Suppressor macrophage (primary cell): ENCODE measurements at places on chromosomes 13 and 19.
A peak's percentile ranks its signal among the peaks of the same experiment; 100 is the strongest.

DNA sequence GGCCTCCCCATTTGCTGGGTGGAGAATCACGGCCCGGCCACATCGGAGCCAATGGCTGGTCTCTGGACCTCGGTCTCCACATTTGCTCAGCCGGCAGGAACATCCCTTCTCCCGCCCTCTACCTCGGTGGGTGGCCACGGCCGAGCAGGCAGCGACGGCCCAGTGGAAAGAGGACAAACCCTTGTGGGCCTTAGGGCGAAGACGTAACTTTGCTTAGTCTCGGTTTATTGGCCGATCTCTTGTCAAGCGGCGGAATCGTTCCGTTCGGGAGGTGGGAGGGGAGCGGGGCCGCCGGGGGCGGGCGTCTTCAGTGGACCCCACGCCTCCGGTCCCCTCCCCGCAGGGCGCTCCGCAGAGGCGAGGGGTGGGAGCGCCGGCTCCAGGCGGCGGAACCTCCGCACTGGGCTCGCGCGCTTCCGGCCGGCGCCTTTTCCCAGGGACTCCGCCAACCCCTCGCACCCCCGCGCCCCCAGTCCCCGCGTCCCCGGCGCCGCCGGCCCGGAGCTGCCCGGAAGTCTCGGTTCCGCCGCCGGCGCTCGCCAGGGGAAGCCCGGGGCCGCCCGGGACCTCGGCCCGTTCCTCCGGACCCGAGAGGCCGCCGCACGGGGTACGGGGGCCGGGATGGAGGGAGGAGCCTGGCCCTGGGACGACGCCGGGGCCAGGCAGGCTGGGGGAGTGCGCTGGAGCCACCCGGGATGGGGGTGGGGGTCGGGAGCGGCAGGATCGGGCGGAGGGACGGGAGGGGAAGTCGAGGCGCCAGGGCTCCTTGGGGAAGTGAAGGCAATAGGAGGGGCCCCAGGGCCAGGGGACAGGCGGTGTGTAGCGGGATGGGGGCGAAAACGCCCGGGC, at the start of gene ZNF580:
ZNF580 (plus strand) TSS at position 426 of the 849 bp plus-strand sequence. CDS start 1,507 bp downstream, outside the sequence.
- peak; percentile 62 for DNase-seq

DNA sequence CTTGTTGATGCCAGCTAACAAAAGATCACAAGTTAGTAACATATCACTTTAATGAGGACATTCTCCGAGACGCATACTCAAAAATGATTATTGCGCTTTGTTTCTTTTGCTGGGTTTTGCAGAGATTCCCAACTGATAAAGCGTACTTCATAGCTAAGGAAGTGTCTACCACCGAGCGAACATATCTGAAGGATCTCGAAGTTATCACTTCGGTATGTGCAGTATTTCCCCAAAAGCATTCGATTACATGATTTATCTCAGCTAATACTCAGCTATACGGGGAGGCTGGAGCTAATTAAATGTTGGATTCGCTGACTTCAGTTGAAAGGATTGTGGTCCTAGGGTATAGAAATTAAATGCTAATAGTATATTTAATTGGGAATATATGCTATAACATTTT, 166.3 kb downstream of the STK24 start:
- no peak for DNase-seq

DNA sequence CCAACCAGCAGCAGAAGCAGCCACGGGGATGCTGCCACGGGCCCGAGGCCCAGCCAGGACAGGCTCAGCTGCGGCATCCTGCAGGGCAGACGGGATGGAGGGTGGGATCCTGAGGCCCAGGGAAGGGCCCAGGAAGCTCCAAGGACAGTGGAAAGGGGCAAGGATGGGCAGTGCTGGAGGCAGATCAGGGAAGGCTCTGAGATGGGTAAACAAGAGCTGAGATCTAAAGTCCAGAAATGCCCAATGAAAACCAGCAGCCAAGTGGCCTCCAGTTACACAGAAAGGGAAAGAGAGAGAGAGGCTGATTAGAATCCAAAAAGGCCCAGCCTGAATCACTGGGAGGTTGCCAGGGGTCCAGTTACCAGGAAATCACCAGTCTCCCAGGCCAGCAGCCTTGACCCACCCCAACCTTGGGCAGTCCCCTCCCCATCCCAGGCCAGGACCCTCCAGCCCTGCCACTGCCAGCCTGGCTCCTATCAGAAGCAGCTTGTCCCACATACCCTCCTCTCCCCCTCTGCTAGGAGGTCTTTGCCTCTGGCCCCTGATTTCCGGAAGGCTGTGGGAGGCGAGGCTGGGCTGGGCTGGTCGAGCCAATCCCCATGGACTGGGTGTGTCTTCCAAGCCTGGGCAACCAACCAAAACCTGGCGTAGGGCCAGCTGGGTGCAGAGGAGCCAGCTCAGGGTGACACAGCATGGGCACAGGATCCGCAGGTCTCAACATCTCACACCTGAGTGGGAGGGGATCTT, at the start of gene CYP4F11:
CYP4F11 (minus strand) TSS at position 198 of the 747 bp plus-strand sequence; CDS start at position 77, 121 bp downstream.
- peak; percentile 18 for DNase-seq

- no peak for DNase-seq
These were observed 196.5 kb upstream of the TSHZ3 start for GRCh38 chr19:31545777-31546176.

- DNase-seq, result no peak
These were observed 4.0 kb upstream of the OVOL3 start for GRCh38 chr19:36106991-36107390.

GRCh38 chr13:74004109-74004508, 130.1 kb downstream of the KLF12 start:
- no peak for DNase-seq

DNA sequence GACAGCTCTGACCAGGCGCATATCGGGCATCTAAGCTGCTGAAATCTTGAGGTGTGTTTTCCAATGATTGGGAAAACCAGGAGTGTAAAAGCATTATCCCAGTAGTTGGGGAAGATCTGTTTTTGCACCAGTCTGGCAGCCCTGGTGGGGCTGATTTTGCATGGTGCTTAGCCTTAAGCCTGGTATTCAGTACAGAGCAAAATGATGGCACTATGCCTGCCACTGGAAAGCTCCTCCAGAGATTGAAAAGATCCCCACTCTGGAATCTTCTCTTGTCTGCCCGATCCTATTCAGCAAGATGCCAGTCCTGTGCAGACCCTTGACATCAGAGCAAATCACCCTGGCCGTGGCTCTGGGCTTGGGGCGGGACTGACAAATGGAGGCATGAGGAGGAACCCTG, 44.7 kb upstream of the SIAH3 start:
- DNase-seq, result no peak

DNA sequence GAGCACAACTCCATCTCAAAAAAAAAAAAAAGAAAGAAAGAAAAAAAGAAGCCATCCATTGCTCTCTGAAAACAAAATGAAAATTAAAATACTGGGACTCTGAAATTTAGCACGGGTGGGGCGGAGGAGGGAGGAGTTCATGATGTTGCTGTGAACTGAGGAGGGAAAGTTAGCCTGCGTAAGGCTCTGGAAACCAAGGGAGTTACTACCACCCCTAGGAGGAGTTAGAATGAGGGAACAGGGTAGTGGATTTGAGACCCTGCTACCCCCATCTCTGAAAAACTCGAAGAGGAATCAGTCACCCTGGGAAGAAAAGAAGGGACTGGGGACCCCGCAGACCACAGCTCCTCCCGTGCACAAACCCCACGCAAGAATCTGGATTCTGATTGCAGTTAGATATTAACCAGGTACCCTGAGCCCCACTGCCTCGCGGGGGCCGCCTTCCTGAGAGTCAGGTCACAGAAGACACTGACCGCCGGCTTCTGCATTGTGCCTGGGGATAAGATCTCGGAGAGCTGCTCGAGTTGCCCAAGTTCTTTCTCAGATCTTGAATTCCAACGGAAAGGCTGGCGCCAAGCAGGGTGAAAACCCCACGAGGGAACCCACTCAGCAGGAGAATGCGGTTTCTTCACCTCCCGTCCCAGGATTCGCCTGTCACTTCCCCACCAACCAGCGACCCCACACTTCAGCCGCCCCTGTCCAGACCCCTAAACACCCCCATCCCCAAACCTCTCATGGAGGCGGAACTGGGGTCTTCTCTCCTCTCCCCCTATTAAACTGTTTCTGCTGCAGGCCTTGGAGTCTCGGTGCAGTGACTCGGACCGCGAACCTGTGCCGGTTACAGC, 870 bp downstream of the ZNF442 start:
- DNase-seq, result peak; percentile 21

- DNase-seq, result no peak
These were observed 102.0 kb downstream of the FOXO1 start for GRCh38 chr13:40564342-40565001.

- DNase-seq, result no peak
These were observed 35.1 kb downstream of the USPL1 start for GRCh38 chr13:30652746-30653386.

DNA sequence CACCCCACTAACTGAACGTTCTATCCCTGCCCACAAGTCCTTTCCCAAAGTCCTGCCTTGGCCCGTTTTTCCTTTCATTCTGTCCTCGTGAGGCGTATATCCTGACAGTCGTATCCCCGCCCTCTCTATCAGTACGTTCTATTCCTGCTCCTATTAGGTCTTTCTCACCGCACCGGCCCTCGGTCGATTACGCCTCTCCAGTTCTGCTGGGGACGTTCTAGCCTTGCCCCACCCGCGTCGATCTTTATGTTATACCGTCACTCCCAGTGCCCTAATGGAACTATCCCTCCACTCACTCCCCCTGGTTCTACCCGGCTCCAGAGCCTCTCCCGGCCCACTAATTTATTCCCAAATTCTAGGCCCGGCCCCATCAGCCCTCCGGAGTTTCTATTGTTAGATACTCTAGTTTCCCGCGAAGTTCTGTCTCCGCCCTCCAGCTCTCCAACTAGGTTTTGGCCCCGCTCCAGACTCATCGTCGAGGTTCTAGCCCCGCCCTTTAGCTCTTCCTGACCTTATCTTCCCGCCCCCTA, 2.0 kb downstream of the PLAUR start:
- DNase-seq, result no peak

DNA sequence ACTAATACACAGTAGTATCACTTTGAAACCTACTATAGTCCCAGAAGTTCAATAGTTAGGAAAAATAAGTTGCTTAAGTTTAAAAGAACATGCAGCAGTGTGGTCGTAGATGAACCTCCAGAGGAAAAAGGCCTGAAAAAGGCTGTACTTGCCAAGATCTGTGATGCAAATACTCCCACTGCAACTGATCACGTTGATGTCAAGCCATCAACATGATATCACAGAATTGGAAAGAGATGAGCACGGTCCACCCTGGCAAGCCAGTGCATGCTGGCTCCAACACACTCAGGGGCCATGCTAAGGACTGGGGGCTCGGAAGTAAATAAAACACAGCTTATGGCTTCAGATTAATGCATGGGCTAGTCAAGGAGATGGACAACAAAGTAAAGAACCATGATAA, 71.8 kb upstream of the LRCH1 start:
- no peak for DNase-seq

- DNase-seq, result no peak
These were observed 11.4 kb upstream of the FUT5 start for GRCh38 chr19:5881543-5882299.

DNA sequence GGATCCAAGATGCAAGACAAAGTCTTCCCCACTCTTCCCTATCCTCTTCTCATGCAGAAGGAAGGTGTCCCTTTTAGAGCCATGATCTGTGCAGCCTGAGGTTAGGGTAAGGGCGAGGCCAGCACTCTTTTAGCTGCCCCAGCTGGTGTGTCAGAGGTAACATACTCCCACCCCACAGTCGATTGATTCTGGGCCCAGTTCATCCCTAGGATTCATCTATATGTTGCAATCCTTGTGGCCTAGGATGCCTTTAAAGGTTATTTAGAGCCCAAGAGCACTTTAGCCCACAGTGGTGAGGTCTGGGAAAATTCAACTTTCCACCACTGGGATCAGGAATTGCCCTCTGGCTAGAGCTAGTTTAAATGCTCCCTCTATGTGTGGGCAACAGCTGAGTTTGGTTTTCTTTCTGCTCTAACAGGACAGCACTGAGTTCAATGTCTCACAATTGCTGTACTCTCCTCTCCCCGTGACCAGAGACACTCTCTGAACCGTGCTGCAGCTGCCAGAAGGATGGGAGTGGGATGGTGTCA, 201.3 kb upstream of the SERP2 start:
- no peak for DNase-seq

DNA sequence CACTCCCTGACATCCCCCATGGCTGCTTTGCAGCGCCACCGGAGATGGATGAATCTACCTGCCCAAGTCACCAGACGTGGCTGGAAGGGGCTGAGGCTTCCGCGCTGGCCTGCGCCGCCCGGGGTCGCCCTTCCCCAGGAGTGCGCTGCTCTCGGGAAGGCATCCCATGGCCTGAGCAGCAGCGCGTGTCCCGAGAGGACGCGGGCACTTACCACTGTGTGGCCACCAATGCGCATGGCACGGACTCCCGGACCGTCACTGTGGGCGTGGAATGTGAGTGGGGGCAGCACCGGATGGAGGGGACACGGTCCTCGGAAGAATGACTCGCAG, 4.6 kb downstream of the ICAM5 start:
- peak; percentile 65 for DNase-seq

DNA sequence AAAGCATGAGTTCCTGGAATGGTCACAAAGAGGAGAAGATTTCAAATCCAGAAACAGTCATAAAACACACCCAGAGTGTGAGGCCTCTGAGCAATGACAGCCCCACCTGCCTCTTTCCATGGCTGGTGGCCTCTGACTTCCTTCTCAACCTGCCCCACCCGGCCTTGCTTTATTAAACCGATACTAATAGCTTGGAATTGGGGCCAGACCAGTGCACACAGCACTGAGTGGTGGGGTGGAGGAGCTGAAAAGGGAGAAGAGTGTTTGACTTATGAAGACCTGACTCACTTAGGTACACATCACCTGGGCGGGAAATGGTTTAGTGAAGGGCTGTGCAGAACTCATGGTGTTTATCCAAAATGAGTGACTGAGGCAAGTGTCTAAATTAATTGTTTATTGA, 20.7 kb upstream of the CEACAM6 start:
- no peak for DNase-seq

DNA sequence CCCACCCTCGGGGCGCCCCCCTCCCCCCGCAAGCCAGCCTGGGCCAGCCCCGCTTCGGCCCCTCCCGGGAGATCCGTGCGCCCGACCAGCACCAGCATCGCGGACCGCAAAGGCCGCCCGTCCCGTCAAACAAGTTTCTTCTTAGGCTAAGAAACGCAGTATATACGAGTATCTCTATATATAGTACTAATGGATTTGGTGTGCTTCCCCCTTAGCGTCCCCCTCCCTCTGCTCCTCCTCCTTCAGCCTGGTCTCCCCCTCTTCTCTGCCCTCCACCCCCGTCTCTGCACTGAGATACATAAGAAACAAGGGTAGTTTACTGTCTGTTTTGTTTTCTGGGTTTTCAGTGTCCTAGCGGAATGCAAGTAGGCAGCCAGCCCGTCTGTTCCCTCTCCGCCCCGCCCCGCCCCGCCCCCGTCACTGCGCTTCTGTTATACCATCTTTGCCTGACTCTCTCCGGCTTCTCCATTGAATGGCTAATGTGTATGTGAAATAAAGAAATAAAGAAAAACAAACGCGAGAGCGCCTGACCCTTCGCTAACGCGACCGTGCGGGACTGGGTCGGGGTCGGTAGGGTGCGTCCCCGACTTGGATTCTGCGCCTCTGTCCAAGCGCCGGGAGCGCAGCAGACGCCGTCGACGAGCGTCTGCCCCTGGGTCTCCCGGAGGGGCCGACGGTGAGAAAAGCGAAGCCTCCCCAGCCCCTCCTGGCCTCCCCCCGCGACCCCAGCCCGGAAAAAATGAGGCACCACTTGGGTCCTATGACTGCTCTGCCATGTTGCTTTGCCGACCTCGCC, 4.2 kb downstream of the LYL1 start:
- DNase-seq, result peak; percentile 69
